Bronchial epithelial cell (primary cell): ENCODE measurements at places on chromosomes 4 and X.

DNA sequence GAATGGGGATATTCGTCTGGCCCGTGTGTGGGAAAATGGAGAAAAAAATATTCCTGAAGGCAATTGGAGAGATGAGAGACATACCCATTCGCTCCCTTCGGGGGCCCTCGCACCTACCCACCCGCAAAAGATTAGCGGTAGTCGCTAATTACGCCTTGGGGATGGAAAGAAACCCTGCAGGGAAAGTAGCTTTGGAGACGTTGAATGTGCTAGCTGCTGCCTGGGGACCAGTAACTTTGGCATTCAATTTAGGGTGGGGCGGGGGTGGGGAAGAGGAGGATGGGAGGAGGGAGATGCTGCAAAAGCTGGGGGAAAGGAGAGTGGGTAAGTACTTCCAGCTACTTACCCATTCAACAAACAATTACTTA, 407 bp upstream of the ZC4H2 start:
- no peak for DNase-seq

DNA sequence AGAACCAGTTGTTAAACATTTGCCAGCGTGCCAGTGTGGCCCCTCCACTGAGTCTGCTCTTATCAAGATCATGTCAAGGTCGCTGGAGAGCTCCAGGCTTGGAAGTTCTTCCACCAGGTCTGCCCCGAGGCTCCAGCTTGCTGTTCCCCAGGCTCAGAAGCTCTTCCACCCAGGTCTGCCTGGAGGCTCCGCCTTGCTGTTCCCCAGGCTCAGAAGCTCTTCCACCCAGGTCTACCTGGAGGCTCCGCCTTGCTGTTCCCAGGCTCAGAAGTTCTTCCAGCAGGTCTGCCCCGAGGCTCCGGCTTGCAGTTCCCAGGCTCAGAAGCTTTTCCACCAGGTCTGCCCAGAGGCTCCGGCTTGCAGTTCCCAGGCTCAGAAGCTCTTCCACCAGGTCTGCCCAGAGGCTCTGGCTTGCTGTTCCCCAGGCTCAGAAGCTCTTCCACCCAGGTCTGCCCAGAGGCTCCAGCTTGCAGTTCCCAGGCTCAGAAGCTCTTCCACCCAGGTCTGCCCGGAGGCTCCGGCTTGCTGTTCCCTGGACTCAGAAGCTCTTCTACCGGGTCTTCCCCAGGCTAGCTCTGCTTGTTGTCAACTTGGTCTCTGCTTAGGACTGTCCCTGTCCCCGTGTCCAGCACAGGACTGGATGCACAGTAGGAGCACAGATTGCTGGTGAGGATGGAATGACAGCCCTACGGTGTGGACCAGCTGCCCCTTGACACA, 54.4 kb downstream of the HMX1 start:
- DNase-seq: no peak

GRCh38 chr4:57194068-57194611, 84.0 kb upstream of the IGFBP7 start:
- DNase-seq: no peak

DNA sequence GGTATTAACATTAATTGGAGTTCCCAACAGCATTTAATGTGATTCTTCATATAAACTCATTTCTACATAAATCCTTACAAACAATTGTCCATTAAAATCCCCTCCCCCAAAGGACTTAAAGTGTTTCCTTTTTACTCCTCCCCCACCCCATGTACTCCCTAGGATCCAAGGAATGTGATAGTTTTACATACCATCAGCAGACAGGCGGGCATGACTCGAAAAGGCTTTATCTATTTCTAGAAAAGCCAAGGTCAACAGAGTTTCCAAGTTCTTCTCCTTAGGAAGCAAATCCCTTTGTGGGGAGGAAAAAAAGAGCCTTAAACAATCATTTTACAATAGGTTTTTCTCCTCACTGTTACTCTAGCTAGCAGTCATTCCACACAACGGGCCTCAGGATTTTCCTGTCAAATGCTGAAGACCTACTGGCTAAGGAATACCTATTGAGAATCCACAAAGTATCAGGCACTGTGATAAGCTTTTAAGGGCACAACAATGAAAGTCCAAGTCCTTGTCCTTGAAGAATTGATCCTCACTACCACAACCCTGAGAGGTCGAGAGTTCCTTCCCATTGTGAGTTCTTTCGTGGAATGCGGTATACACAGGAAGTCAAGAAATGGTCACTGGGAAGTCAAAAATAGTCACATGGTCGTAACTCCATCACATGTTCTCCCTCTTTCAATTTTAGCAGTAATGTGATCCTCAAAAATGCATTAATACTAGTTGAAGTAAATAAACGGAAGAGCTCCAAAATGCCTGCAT, 7.2 kb downstream of the PPM1K start:
- no peak for DNase-seq

- no peak for DNase-seq
Measured at GRCh38 chrX:17634542-17635207, 102.6 kb upstream of the SCML1 start.

GRCh38 chr4:39255266-39255665, 72.9 kb downstream of the WDR19 start:
- DNase-seq: peak; percentile 82

DNA sequence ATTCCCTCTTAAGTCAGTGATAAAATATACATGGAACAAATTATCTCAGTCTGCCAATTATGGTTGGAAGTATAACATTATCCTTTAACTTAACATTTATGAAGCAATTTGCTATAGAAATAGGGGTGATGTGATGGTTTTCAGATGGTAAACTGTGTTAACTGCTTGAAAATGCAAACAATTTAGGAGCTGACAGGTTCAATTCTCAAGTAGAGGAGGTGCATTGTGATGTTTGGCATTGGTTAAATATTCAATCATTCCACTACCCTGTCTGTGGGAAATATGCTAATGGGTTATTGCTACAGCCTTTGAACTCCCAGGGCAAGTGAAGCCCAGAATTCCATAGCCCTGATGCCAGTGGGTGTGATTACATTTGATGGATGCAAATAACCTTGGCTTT, 243.4 kb upstream of the GK2 start:
- peak; percentile 46 for DNase-seq

GRCh38 chr4:85737254-85737653, 262.3 kb downstream of the ARHGAP24 start:
- DNase-seq: no peak

GRCh38 chrX:110847334-110847733, 51.7 kb upstream of the CHRDL1 start:
- DNase-seq: peak; percentile 54

DNA sequence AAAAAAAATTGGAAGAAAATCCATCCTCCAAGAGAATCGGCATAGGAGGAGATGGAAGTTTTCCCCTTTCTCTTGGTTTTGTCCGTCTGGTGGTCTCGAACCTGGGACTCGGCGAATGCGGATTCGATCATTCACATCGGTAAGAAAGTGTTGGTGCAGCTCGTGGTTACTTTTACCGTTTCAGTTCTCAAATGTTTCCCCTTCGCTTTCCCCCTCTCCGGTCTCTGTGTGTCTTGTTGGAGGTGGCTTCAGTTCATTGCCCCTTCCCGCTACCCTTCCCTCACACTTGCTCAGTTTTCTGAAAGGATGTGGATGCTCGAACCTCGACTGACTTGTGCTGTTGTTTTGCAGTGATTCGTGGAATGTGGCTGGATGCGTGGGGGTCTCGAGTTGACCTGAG, 840 bp downstream of the GRID2 start:
- no peak for DNase-seq

DNA sequence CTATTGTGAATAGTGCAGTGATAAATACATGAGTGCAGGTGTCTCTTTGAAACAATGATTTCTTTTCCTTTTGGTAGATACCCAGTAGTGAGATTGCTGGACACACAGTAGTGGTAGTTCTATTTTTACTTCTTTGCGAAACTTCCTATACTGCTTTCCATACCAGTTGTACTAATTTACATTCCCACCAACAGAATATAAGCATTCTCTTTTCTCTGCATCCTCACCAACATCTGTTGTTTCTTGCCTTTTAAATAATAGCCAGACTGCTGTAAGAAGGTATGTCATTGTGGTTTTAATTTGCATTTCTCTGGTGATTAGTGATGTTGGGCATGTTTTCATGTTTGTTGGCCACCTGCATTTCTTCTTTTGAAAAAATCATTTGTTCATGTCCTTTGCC, 105.9 kb downstream of the COL4A6 start:
- no peak for DNase-seq

DNA sequence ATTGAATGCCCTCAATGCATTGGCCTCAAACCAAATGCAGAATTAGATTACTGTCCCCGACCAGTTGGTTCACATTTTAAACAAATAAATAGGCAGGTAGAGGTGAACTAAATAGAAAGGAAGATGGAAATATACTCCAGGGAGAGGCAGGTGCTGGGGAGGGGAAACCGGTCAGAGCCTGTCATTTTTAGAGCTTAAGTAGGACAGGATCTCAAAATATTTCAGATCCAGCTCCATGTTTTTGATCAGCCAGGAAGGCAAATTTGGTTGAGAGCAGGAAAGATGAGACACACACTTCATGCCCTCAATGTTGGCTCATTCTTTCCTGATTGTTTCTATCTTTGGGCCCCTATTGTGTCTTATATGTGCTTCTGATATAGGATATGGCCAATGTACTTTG, 206.7 kb downstream of the SHROOM3 start:
- DNase-seq: no peak

DNA sequence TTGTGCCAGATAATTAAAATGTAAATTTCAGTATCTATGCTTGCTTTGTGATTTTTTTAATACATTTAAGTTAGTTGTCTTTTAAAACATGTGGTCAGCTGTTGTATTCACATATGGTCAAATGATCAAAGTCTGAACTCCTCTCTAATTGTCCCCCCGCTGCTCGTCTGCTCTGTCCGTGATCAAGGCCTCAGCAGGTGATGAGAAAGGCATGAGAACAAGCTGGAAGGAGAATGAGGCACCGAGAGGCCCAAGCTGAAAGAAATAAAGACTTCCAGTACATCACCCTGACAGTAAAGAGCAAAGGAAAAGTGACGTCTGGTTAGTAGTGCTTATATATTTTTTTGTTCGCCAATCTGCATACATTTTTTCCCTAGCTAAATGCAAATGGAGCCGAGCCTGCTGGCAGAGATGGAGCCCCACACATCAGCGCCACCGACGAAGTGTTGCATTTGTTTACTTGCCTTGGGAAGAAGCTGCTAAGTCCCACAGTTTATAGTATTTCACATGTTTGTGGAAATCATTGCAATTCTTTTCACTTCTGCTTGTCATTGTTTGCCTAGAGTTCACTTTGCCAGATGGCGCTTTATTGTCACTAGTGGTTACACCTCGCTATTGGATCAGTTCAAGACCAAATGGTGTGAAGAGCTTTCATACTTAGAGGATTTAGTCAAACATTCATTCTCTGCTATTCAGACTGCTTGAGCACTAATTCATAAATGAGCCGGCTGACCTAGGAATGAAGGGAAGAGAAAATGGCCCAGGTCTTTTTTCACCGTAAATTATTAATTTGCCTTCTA, 181.5 kb downstream of the ZIC3 start:
- no peak for DNase-seq

DNA sequence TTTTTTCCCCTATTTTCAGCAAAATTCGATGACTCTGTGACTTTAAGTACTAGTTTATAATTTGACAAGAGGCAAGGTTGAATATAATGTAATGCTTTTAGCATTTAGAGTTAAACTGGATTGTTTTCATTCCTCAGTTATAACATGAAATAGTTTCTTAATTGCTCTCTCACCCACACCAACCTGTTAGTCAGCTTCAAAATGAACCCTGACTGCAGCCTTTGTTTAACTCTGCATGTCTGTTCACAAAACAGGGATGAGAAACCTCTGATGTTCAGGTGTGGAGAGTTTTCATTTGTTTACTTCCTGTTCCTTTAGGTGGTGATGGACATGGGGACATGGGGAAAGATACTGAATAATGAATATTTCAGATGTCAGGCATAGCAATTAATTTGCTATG, 49.9 kb upstream of the MND1 start:
- peak; percentile 82 for DNase-seq

- DNase-seq: no peak
Measured at GRCh38 chr4:6367371-6367851, 97.8 kb downstream of the WFS1 start.

DNA sequence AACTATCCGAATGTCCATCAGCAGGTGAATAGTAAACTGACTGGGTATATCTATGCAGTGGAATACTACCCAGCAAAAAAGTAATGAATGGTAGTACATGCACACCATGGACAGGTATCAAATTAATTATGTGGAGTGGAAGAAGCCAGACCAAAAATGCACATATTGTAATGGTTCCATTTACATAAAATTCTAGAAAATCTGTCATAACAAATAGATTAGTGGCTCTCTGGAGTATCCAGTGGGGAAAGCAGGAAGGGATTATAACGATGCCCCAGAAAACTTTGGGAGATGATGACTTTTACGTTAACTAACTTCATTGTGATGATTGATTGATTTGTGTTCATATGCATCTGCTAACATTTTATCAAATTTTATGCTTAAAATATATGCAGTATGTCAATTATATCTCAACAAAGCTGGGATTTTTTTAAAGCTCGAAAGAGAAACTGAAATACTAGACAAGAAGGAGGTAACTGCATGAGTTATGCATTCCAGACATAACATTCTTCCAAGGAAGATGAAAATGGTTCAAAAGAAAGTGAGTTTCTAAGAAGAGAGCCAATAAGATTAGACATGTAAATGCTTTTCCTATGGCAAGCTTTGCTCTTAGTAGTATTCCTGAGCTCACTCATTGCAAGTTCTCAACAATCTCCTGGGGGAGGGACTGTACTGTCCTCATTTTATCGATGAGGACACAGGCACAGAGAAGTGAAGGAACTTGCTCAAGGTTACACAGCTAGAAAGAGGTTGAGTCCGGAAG, 58.6 kb upstream of the MSX1 start:
- DNase-seq: no peak

DNA sequence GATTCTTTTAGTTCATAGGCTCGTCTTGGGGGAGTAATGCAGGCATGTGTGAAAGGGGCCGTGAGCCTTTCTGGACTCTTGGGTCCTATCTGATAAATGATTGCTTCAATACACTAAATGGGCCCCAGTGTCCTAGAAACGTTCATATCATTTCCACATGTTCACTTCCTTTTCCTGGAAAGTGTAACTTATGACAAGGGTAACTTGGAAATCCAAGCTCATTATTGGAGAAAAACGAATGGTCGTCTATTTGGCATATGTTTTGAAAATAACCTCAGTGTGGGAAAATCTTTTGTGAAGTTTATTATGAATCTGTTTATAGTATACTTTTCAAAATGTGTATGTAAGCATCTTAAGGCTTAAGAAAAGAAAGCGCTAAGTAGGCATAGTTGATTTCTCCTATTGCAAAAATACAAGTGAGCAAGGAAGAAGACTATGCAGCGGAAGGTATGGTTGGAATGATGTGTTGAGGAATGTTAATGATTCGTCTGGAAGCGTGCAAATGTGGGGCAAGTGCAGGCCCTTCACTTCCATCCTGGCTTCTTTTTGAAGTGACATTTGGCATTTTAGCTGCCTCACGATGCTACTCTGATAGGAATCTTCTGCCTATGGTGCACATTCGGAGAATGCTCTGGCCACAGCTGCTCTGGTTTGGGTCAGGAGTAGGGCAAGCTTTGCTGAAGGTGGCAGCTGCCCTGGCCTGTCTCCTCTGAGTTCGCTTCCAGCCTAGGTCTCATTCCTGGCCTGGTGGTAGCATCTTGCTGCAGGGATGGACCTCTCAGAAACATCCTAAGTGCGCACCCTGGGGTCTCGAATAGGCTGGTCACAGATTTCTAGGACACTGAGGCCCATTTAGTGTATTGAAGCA, 49.5 kb upstream of the STOX2 start:
- no peak for DNase-seq
